LNCaP clone FGC (cell line): ENCODE measurements at places on chromosomes 2 and 18.

GRCh38 chr18:10923551-10924070 lies 225.8 kb downstream of the PIEZO2 start:
- DNase-seq = no peak

DNA sequence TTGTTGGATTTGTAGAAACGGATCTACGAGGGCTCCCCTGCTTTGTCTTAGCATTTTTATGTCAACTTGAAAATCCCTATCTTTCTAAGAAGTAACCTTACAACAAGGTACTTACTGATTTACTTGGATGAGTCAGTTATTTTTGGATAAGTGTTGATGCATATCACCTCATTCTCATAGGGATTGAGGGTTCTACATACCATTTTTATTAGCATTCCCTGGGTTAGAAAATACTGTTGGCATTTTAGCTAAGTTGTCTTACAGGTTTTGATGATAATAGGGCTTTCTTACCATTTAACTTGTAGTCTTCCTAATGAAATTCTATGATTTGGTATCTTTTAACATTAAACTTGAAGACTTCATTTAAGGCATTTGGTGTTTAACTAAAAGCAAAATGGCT lies 125.2 kb downstream of the UBE2E3 start:
- DNase-seq = no peak

GRCh38 chr18:63686871-63687270 lies 15.9 kb upstream of the SERPINB11 start:
- DNase-seq = no peak

DNA sequence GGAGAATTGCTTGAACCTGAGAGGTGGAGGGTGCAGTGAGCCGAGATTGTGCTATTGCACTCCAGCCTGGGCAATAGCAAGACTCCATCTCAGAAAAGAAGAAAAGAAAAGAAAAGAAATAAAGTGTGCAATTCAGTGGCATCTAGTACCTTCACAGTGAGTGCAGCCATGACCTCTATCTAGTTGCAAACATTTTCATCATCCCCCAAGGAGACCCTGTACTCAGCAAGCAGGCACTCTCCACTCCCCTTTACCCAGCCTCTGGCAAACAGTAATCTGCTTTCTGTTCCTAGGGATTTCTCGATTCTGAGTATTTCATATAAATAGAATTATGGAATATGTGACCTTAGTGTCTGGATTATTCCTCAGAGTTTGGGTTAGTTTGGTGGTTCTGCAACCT lies 130.4 kb upstream of the ARL4C start:
- DNase-seq = no peak

DNA sequence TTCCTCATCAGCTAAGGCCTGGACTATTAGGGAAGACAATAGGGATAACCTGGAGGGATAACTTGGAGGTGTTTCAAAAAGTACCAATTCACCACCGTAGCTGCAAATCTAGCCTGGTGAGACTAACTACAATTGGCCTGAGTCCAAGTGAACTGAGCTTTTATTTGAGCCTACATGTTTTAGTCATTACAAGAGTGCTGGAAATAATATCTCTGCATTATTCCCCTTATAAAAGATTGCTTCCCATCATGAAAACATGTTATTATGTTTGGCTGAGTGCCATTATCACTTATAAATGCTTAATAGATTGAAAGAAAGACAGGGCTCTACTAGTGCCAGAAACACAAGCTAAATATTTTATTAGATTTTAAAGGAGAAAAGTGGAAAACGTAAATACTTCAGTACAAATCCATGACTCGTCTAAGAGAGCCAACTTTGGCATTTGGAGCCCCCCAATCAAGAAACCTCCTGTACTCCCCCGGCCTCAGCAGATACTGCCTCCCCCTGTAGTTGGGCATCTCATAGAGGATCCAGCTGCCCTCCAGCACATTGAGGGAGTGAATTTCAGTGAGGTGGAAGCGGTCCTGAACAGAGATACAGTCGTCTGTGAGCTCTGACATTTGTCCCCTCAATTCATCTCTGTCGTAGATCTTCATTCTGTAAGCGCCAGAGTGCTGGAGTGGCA lies 3.6 kb downstream of the CRYGB start:
- peak; percentile 50 for DNase-seq
